ENCODE measurements at places on chromosomes 13 and 19.

DNA sequence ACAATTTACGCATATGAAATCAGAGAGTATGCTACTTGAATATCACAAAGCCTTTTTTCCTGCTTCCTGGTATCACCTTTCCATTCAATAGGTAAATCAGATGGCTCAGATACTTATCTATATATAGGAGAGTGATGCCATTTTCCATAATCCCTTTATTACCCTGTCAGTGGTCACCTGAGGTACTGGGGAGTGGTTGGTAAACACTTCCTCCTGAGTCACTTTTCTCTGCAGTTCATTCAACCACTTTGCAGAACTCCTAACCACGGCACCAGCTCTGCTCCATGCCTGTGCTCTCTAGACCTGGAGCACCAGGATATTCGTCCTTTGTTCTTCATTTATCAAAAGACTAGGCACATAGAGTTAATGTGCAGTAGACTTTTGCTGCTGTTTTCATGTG, 748.5 kb upstream of the KLHL1 start:
- DNase-seq, result no peak

DNA sequence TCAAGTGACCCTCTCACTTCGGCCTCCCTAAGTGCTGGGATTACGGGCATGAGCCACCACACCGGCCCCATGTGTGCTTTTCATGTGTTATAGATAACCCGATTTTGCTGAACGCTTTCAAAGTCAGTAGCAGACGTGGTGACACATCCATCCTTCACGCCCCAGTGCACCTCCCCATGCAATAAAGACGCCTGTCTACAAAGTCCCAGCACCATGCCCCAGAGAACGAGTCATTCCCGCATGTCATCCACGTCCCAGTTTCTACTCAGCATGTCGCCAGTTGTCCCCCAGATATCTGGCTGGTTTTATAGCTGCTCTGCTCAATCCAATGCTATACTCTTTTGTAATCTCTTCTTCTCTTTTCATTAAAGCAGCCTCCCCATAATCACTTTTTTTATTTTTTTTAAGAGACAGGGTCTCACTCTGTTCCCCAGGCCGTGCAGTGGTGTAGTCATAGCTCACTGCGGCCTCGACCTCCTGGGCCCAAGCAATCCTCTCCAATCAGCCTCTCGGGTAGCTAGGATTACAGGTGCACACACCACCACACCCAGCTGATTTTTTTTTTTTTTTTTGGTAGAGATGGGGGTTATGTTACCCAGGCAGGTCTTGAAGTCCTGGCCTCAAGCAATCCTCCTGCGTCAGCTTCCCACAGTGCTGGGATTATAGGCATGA, 42.5 kb downstream of the DNM2 start:
- no peak for DNase-seq

- no peak for DNase-seq
Observed at GRCh38 chr19:1259876-1260748, 9.0 kb upstream of the CIRBP start.

GRCh38 chr13:40477623-40478608, 188.5 kb downstream of the FOXO1 start:
- DNase-seq, result no peak

DNA sequence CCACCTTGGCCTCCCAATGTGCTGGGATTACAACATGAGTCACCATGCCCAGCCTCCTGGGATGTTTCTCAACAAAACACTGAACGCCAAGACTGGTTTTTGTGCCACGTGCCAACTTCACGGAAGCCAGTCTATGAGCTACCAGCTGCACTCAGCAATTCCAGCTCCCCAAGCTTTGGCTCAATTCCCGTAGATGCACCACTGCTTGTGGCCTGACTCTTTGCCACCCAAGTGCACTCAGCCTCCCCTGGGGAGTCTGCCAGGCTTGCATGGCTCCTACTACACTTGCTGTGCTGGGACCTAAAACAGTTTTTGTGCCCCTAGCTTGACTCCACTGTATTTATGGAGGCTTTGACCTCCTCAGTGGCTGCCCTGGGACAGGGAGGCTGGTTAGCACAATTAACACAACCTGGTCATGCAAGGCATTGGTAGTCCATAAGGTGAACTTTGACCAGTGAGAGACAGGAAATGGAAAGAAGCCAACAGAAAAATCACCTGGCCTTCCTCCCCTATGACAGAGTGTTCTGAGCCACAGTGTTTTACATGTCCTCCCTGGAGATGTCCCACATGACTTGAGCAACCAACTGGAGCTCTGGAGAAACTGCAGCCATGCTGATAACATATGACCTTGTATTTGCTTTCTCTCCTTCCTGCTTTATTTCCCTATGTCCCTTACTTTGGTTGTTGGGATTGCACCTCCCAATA, 1173.1 kb downstream of the UQCRFS1 start:
- DNase-seq, result no peak

GRCh38 chr19:4053423-4054324, 13.0 kb downstream of the ZBTB7A start:
- no peak for DNase-seq

- no peak for DNase-seq
Observed at GRCh38 chr19:32203161-32203560, 142.2 kb upstream of the ZNF507 start.

GRCh38 chr19:33375837-33376159, 2.3 kb downstream of the CEBPG start:
- DNase-seq, result no peak

- no peak for DNase-seq
Observed at GRCh38 chr19:15390814-15391213, 11.2 kb upstream of the AKAP8 start.

DNA sequence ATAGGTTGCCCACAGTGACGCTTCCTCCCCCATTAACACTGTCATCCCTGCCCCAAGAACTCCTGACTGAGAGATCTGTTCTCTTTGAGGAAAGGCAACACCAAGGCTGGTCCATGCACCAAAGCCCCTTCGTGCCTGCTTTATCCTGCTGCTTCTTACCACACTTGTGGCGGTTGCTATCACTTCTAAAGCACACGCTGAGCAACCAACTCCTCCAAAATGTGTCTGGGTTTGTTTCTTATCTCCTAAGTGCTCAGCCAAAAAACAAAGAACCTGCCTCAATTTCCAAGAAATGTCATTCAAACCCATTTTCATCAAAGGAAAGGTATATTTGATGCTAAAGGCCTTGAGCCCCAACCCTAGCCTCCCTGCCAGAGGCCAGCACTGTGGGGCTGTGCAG, 14.6 kb downstream of the ATP7B start:
- DNase-seq, result no peak

- DNase-seq, result no peak
Observed at GRCh38 chr19:13579388-13580060, 73.2 kb upstream of the CACNA1A start.

- no peak for DNase-seq
Observed at GRCh38 chr19:35168196-35168595, 13.7 kb downstream of the FXYD5 start.

DNA sequence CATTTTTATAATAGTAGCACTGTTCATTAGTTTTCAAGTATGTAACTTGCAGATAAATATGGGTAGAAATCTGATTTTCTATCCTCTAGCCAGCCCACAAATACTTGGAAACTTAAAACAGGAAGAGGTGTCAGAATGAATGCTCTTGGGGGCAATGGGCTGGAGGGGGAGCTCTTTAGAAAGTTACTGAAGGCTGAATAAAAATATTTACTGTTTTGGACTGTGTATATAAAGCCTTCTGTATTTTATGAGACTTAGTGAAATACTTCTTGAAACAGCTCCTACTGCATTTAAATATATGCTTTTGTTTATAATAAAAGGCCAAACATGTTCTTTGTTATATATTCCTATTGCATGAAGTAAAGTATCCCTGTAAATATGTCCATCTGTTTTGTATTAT, 138.8 kb downstream of the RGCC start:
- no peak for DNase-seq

DNA sequence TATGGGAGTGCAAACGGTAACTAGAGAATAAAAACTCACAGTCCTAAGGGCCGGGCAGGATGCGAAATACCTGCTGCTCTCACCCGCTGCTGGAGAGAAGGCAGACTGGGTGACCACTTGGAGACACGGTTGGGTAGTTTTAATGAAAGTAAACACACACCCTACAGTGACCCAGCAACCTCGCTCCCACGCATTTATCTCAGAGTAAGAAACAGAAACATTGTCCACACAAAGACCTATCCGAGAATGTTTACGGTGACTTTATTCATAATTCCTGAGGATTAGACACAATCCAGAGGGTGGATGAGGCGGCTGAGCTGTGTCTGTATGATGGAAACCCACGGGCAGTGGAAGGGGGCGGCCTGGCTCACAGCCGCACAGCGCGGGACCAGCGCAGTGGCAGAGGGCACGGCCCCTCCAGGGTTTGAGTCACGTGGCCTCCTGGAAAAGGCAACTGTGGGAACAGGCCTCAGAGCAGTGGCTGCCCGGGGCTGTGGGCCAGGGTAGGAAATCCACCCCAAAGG, 73.5 kb upstream of the C13orf46 start:
- DNase-seq, result no peak

DNA sequence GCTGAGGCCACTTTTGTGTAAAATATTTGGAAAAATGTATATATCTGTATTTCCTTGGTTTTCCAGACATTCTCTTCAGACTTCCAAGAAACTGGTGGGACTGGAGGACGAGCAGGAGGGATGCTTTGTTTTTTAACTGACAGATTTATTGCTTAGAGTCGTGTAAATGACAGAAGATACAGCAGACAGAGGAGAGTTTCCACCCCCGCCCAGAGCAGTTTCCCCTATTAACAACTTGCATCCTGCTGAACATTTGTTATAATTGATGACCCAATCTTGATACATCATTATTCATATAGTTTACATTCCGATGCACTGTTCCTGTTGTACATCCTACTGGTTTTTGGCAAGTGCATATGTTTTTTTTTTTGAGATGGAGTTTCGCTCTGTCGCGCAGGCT, 7.1 kb upstream of the DOCK6 start:
- DNase-seq, result no peak

DNA sequence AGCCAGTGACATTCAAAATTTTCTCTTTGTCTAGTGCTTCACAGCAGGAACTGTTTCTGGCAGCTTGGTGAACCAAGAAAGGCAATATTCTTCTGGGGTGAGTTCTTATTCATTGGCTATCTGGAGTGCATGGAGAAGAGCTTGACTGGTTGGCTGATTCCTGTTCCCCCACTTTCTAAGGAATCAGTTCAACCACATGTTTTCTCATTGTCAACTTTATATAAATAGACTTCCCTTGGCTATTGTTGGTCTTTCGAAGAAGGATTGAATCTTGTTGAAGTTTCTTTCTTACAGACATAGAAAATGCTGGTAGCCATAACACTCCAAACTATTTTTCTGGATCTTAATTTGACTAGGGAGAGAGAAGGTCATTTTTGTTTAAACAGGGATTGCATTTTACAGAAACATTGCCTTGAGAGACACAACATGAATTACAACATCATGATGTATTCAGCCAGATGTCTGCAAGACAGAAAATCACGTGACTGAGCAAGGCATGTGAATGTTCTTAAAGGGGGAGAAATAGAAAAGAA, 85.2 kb downstream of the EDNRB start:
- no peak for DNase-seq

DNA sequence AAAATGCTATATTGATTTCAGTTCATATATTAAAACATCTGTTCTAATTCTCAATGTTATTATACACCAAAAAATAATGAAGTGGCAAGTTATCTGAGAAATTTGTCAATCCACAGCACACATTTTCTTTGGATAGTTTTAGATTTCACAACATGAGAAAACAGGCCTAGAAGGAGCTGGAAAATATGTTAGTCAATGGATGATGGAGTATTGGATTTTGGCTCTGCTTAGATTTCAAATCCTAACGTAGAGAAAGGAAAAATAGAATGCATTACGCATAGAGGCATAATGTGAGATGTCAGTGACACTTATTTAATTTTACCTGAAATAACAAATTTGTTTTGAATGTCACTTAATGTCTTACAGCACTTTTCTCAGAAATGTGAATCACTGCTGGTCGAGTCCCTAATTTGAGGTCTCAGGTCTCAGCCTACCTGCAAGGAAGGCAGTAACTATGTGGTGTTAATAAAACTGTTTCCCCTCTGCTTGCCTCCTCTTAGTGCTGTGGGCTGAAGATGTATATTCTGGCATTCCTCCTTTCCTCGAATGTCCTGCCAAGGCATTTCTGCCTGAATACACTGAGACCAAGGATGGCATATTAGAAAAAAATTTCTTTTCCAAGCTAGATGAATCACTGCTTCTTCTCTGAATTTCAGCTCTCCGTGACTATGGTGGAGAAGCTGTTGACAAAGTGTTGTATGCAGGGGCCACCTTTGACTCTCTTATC, 232.4 kb downstream of the POSTN start:
- no peak for DNase-seq

- DNase-seq, result no peak
Observed at GRCh38 chr19:30227661-30228112, 144.5 kb upstream of the ZNF536 start.

- no peak for DNase-seq
Observed at GRCh38 chr19:7993560-7993959, 11.9 kb downstream of the ELAVL1 start.

- no peak for DNase-seq
Observed at GRCh38 chr13:62702502-62702901, 1286.9 kb upstream of the PCDH20 start.

DNA sequence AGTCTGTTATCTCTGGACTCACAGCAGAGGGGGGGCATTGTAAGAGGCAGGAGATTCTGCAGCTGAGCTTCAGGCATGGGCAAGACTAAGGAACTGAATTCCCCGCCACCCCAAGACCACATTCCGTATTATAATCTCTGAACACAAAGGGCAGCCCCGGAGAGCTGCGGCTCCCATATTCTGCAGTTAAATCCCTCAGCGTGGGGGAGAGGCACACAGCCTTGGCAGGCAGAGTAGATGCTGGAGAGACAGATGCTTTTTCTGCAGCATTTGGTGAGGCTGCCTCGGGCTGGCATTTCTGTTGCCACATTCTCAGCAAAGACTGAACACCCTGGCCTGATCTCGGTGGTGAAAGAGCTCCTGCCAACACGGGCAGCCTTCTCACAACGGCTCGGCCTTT, 12.9 kb downstream of the CHAF1A start:
- DNase-seq, result no peak

DNA sequence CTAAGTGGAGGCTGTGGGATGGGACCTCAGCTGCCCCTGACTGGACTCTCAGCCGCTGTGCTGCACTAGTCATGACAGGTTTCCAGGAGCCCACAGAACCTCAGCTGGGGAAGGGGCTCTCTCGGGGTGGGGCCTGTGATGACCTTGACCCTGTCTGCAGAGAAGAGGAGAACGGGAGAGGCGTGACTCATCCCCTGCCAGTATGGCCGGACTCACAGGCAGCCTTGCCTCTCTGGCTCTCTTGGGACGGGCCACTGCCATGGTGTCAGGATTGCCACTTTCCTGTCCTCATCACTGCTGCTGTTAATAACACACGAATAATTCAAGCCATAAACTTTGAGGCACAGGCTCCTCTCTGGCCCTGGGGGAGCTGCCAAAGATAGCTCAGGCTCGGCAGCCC, 295.3 kb downstream of the UQCRFS1 start:
- no peak for DNase-seq

- DNase-seq, result peak; percentile 98
Observed at GRCh38 chr19:6199240-6199994, 64.0 kb downstream of the ACSBG2 start.

- no peak for DNase-seq
Observed at GRCh38 chr13:29771247-29771646, 79.2 kb downstream of the UBL3 start.

Measured in CMK (cell line).